ENCODE measurements at places on chromosomes 12 and 14.

GRCh38 chr14:101064718-101065117 lies 161.2 kb upstream of the RTL1 start:
- no peak for DNase-seq

- DNase-seq: no peak
These were observed 177.8 kb upstream of the SFSWAP start for GRCh38 chr12:131533139-131533538.

DNA sequence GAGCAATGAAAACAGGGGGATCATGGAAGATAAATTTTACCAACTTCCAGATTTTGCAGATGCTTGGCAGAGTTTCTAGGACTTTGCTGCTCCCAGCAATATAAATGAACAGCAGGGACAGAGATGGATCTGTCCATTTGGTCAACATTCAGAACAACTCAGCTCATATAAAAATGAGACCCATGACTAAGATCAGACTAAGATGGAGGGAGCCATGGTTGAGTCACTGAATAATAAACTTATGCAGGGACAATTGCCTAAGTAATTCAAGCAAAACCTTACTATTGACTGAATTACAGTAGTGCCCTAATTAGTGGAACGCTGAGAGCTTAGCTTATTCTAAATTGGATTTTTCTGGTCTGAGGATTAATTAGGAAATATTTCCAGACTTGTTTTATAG lies 205.1 kb downstream of the SLC5A8 start:
- no peak for DNase-seq

- no peak for DNase-seq
These were observed 272.4 kb downstream of the ACSS3 start for GRCh38 chr12:81350309-81350708.

- no peak for DNase-seq
These were observed 75.3 kb downstream of the SRGAP1 start for GRCh38 chr12:63919756-63920155.

GRCh38 chr12:3515506-3515905 lies 24.5 kb downstream of the PRMT8 start:
- DNase-seq: no peak

DNA sequence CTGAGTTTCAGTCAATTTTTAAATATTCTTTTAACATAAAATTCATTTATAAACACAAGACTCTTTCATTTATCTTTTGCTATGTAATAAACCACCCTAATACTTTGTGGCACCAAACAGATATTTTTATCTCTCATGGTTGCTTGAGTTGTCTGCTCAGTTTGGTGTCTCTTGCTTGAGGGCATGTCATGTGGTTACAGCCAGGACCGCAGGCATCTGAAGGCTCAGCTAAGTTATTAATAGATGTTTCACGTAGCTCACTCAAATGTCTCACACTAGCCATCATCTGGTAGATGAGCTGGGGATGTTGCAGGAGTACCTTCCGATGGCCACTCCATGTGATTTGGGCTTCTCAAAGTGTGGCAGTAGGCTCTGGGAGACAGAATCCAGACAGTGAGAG lies 597.8 kb downstream of the ETNK1 start:
- DNase-seq: no peak

DNA sequence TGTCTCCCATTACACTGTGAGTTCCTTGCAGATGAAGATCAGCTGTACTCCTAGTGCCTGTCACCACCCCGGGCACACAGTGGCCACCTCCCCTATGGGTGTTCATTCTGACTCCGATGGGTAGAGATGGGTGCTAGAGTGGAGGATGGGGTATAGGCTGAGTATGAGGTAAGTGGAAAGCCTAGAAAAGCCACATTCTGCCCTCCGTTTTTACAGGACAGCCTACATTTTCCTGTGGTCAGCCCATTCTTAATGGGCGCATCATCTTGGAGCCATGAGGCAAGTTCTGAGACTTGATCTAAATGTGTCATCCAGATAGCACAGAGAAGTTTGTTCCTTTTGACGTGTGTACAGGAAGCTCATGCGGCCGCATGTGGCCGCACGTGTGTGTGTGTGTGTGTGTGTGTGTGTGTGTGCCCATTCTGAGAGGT lies 166.7 kb upstream of the HIF1A start:
- DNase-seq: no peak

GRCh38 chr12:69553628-69554248 lies 31.5 kb upstream of the CCT2 start:
- no peak for DNase-seq

GRCh38 chr14:35414365-35414764 lies 9.8 kb upstream of the NFKBIA start:
- no peak for DNase-seq

- no peak for DNase-seq
These were observed 64.8 kb downstream of the DAD1 start for GRCh38 chr14:22524115-22524783.

GRCh38 chr12:103635419-103635818 lies 48.3 kb downstream of the STAB2 start:
- no peak for DNase-seq

- no peak for DNase-seq
These were observed 44.7 kb downstream of the FERMT2 start for GRCh38 chr14:52906141-52906601.

DNA sequence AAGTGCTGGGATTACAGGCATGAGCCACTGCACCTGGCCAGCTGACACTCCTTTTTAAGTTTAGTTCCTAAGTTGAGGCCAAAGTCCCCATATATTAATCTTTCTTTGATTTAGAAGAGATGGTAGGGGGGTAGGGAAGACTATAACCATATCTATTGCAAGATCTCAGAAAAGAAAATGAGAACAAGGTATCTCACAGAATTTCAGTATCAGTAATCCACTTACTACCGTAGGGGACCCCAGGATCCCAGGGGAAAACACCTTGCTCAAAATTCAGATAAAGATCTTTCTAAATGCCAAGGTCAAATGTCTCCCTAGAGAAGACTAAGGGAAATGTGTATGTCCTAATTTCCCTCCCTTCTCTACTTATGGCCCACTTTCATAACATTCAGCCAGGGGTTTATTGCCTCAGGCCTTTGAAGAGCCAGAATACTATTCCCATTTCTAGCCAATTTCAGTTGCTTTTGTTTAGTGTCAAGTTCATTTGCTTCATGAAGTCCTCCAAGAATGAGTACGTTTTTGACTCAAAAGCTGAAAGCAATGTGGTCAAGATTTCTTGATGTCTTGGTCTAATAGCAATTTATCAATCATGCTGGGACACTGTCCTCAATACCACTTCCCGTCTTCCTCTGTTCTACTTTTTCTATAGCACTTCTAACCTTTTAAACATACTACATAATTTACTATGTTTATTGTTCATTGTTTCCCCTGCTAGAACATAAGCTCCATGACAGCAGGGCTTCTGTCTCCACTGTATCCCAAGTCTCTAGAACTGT lies 86.3 kb downstream of the DCAF5 start:
- no peak for DNase-seq

GRCh38 chr12:6465467-6466183 lies 4.9 kb downstream of the VAMP1 start:
- DNase-seq: no peak

- DNase-seq: no peak
These were observed 45.9 kb downstream of the TSPAN9 start for GRCh38 chr12:3122841-3123678.

- DNase-seq: no peak
These were observed 92.7 kb downstream of the PAH start for GRCh38 chr12:102824218-102824835.

DNA sequence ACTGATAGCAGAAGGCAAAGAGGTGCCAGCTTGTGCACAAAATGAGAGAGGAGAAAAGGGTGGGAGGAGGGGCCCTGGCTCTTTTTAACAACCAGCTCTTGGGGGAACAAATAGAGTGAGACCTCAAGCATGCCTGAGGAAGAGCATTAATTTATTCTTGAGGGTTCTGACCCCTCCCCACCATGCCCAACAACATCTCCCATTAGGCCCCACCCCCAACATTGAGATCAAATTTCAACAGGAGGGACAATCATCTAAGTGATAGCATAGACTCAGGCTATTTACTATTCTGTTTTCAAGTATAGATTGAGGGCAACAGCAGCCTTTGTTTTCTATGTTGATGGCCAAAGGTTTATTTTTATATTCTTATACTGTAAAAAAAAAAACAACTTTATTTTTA lies 59.7 kb downstream of the FUT8 start:
- no peak for DNase-seq

GRCh38 chr14:53044486-53044885 lies 93.6 kb upstream of the FERMT2 start:
- DNase-seq: no peak
